Thymus (tissue), 14 donors: ENCODE measurements at places on chromosomes 1 and 21. TPM values are rescaled to one million over a fixed set of nuclear protein-coding genes. Genes with fewer than 3 reads are reported as not detected.

DNA sequence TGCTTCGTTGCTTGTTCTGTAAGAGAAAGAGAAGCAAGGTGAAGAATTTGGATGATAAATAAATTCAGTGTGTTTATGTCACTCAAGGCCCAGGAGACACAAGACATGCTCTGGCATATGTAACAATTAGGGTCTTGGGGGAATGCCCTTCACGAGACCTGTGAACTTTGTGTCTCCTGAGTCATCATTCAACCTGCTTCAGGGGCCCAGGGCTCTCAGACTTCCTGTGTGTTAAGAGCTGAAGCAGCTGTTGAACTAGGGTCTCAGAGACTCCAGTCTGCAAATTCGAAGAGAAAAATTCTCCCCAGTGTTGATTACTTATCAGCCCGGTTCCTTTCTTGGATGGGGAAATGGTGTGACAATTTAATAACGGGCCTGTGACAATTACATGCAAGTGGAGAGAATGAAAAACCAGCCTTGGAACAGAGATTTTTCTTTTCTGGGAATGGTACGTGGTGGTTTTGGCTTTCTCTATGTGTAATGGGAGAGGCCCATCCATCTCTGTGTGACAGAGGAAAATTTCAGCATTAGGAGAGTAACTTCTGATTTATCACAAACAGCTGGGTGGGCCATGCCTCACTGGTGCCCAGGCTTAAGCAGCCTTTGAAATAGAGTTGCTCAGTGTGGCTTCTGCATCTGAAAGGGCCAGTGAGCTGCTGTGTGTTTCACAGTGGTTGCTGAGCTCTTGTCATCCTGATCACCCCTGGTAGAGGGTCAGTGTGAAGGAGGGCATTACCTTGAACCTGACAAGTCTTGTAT, 22.4 kb downstream of the HUNK start:
- no peak overlapping the region for H3K4me3 ChIP-seq
- H3K4me1 ChIP-seq, result no peaks in the 10 kb centered on the region

- no peaks in the 10 kb centered on the region for H3K4me1 ChIP-seq
- no peaks in the 10 kb centered on the region for H3K36me3 ChIP-seq
- H3K4me3 ChIP-seq, result no peak overlapping the region
- H3K27me3 ChIP-seq, result no peaks in the 10 kb centered on the region
- no peak overlapping the region for H3K27ac ChIP-seq
Observed at GRCh38 chr1:213826891-213827290, 160.9 kb upstream of the PROX1 start.

- peaks cover 11% of the 10 kb centered on the region for H3K4me1 ChIP-seq
- no peaks in the 10 kb centered on the region for H3K27me3 ChIP-seq
- no peak overlapping the region for H3K27ac ChIP-seq
- no peak overlapping the region for H3K4me3 ChIP-seq
- DNase-seq, result no peak
- peaks cover 33% of the 10 kb centered on the region for H3K36me3 ChIP-seq
Observed at GRCh38 chr1:24421502-24421901, 5.9 kb downstream of the NIPAL3 start.

DNA sequence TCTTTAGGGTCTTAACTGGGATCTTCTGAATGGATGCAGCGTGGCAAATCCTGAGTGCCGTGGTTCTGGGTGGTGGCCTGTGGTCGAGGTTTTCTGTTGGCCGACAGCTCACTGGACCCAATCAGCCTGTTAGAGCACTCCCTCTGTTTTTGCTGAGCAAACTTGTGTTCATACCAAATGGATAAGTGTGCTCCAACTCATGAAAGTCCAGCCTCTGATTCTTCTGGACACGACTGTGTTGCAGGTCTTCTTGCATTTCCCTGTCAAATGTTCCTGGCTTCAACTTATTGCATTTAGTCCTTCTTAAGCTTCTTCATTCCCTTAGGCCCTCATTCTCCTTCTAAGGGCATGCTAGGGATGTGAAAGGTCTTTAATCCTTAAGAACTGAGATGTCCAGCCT, 63.7 kb downstream of the AJAP1 start:
- H3K36me3 ChIP-seq, result no peaks in the 10 kb centered on the region
- no peak for DNase-seq
- H3K27ac ChIP-seq, result no peak overlapping the region
- no peak overlapping the region for H3K4me3 ChIP-seq
- H3K4me1 ChIP-seq, result no peaks in the 10 kb centered on the region

ANKRD35 gene
- 0.28 TPM for total RNA-seq

DPYD gene
- total RNA-seq, result 29.4 TPM

ARMH1 gene
- total RNA-seq, result 47.7 TPM

S100A14 gene
- total RNA-seq, result 137 TPM
